ENCODE measurements at places on chromosomes 11 and 22.

DNA sequence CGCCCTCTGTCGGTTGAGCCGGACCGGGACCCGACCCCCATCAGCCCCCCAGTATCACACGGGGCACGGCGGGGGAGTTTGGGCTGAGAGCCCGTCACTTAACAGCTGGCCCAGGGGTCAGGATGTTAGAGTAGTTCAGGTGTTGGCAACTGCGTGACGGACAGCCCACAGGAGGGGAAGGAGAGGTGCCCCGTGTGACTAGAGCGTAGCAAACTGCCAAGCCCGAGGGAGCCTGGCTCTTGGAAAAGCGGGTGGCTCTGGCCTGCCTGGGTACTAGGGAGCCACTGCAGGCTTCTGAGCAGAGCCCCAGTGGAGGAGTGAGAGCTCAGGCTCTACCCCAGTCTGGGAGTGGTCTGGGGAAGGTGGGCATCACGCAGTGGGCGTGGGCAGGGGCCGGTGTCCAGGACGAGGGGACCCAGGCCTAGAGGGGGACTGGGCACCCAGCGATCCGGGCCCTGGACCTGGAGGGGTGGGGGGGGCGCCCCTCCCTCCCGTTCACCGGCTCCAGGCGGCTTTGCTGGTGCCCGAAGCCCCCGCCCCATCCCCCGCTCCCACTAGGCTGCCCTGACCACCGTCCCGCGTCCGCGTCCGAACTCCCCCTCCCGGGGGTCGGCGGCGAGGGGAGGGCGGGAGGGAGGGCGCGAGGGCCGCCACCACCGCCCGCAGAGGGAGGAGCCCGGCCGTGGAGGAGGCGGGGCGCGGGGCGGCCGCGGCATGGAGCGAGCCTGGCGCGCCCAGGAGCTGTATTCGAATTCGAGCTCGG is 24.4 kb downstream of the SHANK3 start:
- DNase-seq: no peak

- DNase-seq: no peak
Observed at GRCh38 chr22:50621356-50621880, 6.5 kb downstream of the ARSA start.

DNA sequence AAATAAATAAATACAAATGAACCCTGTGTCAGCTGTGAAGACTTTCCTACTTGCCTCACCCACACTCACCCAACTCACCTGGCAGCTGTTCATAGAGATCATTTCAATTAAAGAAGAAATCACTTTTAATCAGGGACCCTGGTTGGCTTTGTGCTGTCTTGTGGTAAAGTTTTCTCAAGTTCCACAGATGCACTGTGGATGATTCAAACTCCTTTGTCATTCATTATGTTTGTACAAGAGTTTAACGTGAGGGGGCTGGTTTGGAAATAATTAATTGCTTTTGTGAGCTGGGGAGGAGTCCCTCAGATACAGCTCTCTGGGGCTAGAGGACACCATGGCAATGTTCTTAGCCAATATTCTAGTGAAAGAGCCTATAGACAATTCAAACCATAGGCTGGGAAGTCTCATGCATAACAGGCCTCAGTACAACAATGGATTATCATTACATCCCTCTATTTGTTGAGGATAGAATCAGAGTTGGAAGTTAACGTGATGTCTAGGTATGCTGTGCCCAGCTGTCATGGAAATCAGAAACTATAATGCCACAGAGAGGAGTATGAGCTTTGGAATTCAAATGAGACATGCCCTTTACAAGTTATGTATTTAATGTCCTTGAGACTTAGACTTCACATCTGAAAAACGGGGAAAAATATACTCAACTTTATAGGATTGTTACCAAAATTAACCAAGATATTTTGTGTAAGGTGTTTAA is 698.5 kb downstream of the KCNA4 start:
- DNase-seq: no peak

DNA sequence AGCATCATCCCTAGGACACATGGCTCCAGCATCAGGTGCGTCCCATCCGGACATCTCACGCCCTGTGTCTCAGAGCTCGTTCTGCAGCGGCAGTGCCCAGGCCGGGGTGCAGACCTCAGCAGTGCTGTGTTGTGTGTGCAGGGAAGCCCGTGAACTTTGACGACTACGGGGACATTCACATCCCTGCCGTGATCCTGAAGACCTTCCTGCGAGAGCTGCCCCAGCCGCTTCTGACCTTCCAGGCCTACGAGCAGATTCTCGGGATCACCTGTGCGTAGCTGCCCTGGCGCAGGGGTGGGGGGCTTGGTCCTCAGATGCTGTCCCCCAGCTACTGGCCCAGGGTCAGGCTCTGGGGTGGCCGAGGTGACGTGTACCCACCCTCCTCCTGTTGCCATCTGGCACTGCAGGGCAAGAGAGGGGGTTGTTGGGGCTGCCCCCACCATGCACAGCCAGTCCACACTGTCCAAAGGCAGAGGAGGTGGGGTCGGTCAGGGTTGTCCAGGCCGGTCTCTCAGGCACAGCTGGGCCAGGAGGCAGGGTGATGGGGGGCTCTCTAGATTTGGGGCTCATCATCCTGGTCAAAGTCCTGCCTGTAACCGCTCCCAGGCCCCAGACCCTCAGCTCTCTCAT is 96.5 kb downstream of the ARHGAP8 start:
- DNase-seq: no peak

GRCh38 chr11:76723548-76723947 is 53.0 kb upstream of the LRRC32 start:
- DNase-seq: no peak

All from NCI-H1105 (cell line).